ENCODE measurements at places on chromosomes 1 and 21. TPM values are rescaled to one million over a fixed set of nuclear protein-coding genes. Genes with fewer than 3 reads are reported as not detected.
A peak's percentile ranks its signal among the peaks of the same experiment; 100 is the strongest.

- peak; percentile 11 for DNase-seq
Observed at GRCh38 chr21:16837321-16837720, 675.5 kb upstream of the CXADR start.

DNA sequence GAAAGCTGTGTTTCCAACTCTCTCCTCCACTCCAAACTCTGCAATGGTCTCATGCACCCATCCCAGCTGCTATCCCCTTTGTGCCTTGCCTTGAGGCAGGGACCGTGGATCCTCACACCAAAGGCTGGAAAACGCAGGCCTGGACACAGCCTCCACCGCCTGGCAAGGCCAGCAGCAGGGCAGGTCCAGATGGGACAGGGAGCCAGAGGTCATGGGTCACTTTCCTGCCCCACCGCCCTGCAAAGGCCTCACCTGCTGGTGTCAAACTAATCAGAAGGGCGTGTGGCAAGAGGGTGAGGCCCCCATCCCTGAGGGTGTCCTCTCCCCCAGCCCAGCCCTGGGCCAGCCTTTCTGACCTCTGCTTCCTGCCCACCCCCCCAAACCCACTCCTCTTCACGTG lies 106.3 kb downstream of the PAX7 start:
- DNase-seq: no peak

- DNase-seq: peak; percentile 43
Observed at GRCh38 chr1:97489834-97490233, 431.0 kb downstream of the DPYD start.

GRCh38 chr1:151807766-151808165 lies 2.5 kb upstream of the LINGO4 start:
- DNase-seq: no peak

DNA sequence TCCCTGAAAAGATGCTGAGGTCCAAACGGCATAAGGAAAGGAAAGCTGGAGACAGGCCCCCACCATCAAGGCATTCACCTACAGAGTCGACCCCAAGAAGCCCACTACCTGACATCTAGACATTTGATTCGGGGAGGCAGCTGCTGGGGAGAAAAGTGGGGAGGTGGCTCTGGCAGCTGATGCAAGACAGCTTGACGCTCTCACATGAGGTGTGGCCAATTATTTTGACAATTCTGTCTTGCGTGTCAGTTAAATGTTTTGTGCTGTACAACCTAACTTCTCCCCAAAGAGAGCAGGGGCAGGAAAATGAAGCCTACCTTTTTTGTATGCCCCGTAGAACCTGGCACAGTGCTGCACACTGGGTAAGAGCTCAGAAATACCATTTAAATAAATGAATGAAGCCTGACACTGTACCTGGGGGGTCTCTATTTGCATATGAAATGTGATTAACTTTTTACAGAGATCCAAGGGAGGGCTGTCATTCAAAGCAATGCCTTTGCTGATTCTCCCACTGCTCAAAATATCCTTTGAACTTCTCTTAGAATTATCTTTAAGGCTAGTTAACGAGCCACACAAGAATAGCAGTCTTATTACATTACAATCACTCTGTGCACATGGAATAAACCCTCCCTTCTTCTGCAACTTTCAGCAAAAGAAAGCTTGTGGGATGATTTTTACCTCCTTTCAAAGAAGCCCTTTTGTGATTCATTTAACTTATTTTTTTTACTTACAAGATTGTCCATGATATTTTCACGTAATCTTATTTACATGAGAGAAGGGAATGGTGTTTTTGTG lies 163.2 kb downstream of the TNR start:
- no peak for DNase-seq

DNA sequence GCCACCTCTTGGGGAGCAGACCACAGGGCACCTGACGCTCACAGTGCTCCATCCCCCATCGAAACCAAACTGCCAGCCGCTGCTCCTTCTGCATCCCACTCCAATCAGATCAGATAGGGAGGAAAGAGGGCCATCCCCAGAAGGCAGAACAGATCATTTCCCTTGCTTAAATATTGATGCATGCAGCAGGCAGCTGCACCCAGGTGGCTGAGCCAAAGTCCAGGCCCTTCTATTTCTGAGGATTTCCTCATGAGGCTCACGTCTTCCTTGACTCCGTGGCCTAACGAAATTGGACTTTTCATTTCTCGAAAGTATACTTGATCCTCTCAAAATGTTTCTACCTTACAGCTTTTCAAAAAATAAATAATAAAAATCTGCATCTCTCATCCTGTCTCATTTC lies 239.2 kb downstream of the ATG4C start:
- DNase-seq: no peak

DNA sequence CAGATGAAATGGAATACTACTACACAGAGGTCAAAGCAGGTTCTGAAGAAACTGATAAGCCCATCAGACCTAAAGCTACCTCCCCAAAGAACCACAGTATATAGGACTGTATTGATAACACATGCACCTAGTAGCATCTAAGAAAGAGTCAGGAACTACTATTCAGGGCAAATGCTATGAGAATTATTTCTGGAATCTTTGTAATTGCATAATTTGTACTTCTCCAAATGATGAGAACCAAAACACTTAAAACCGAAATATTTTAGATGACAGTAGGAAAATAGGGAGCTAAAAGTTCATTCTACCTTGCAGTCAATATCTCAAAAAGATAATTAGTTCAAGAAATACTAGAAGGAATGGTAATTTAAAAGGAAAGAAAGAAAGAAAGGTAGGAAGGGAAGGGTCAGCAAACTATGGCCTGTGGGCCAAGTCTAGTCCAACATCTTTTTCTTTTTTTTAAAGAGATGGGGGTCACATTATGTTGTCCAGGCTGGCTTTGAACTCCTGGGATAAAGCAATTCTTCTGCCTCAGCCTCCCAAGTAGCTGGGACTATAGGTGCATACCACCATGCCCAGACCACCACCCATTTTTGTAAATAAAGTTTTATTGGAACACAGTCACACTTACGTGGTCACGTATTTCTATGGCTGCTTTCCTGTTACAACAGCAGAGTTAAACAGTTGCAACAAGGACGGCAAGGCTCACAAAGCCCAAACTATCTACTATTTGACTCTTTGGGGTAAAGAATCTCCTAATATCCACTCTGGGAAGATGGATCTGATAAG lies 24.0 kb downstream of the EGLN1 start:
- DNase-seq: no peak

- DNase-seq: no peak
Observed at GRCh38 chr1:115091572-115091971, 2.3 kb upstream of the TSPAN2 start.

- peak; percentile 53 for DNase-seq
Observed at GRCh38 chr1:209634005-209634737, 18.1 kb downstream of the LAMB3 start.

- DNase-seq: no peak
Observed at GRCh38 chr1:198647055-198647454, 8.2 kb downstream of the PTPRC start.

GRCh38 chr1:214316593-214316992 lies 35.6 kb downstream of the SMYD2 start:
- peak; percentile 87 for DNase-seq

GRCh38 chr1:222034790-222035189 lies 292.9 kb upstream of the DUSP10 start:
- no peak for DNase-seq

- peak; percentile 99 for DNase-seq
Observed at GRCh38 chr1:9078015-9078751, 8.7 kb upstream of the SLC2A5 start.

GRCh38 chr1:43277116-43277876 lies 7.5 kb downstream of the TMEM125 start:
- DNase-seq: no peak

DNA sequence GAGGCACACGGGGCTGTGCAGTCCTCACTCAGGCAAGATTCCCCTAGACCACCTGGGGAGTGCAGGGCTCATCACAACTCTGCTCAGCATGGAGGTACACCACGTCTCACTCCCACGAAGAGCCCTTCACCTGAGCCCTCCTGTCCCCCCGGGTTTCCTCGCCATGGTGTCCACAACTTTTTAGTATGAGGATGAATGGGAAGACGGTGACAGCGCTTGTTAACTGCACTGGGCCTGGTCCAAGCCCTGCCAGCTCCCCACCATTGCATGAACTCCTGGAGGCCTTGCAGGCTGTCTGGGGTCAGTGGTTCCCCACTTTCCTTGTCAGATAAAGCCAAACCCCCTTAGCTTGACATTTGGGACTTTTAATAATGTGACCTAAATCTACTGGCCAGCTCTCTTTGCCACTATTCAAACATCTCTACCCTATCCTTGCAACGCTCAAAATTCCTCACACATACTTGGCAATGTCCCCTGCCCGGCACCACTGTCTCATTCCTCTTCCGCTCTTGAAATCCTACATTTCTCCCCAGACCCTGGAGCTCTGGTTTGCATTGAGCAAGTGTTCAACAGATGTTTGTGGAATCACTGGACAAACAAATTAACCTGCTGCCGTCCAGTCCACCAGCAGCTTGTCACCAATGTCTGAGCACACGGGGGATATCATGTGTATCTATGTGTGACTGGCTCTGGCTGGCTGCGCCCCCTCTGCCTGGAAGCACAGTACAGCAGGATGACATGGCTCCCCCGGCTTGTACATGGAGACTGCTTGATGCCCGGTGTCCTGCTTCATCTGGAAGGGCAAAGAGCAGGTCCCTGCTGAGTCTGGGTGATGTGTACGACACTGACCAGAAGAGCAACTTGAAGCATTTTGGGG lies 11.2 kb downstream of the TMEM9 start:
- DNase-seq: no peak

DNA sequence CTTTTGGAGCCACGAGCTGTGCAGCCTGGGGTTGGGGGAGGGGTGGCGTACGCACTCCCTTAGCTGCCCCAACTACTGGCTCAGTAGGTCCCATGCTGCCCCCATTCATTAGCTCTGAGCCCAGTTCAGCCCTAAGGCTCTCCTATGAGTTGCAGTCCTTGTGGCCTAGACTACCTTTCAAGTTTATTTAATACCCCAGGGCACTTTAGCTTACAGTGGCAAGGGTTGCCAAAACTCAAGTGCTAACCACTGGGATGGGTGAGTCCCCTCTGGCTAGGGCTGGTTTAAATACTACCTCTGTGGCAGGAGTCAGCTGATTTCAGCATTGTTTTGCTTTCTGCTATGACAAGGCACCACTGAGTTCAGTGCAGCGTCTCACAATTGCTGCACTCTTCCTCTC lies 118.2 kb downstream of the ODF2L start:
- DNase-seq: peak; percentile 63

- DNase-seq: peak; percentile 99
Observed at GRCh38 chr1:19758227-19758830, 41.4 kb downstream of the TMCO4 start.

GRCh38 chr1:224733027-224733911 lies 117.2 kb downstream of the CNIH3 start:
- DNase-seq: peak; percentile 88

- DNase-seq: peak; percentile 28
Observed at GRCh38 chr1:56477164-56478111, 101.9 kb downstream of the PLPP3 start.

GRCh38 chr1:51705035-51705434 lies 88.1 kb downstream of the OSBPL9 start:
- DNase-seq: no peak

- DNase-seq: no peak
Observed at GRCh38 chr1:230493264-230493663, 67.1 kb upstream of the PGBD5 start.

- peak; percentile 95 for DNase-seq
Observed at GRCh38 chr1:165376041-165376810, 19.7 kb upstream of the LMX1A start.

DNA sequence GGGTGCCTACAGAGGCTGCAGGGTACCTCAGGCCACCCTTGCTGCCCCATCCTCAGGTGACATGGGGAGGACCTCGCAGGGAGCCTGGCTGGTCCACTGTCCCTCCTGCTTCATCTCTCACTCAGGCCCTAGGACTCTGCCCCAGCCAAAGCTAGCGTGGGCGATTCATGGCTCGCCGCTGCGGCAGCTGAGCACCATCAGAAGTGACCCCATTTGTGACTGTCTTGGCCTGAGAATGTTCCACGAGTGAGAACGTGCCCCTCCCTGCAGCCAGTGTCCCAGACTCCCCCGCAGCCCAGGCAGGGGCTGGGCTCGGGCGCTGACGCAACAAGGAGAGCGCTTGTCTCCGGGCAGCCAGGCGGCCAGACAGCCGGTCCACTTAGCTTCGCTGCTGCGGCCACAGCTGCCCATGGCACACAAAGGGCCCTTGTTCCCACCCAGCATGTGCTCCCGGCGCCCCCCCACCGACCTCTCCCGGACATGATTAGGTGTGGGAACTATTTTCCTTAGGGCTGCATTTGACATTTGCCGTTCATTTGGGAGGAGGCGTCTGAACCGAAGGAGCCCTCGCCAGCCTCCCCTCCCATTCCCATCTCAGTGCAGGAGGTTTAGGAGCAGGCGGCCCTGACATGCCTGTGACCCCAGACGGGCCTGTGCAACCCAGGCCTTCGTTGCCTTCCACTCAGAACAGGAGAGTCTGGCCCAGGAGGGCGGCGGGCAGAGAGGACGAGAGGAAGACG lies 19.3 kb upstream of the POFUT2 start:
- peak; percentile 52 for DNase-seq

DNA sequence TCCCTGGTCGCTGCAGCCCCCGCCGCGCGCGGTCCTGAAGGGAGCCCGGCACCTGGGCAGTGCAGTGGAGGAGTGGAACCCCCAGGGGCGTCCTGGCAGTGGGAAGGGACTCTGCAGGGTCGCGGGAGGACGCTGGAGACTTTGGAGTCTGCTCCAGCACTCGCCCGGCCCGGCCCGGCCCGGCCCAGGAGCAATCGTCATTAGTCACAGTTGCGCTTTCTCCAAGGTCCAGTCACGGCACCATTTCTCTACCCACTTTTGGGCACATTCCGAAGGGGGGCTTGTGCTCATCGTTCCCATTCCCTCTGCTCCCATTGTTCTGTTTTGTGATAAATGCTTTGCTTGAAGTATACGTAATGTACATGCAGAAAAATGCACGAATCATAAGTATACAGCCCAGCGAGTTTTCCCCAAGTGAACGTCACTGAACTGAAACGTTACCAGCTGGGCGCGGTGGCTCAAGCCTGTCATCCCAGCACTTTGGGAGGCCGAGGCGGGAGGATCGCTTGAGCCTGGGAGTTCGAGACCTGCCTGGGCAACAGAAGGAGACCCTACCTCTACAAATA lies 999 bp downstream of the THAP3 start:
- DNase-seq: peak; percentile 19

DNA sequence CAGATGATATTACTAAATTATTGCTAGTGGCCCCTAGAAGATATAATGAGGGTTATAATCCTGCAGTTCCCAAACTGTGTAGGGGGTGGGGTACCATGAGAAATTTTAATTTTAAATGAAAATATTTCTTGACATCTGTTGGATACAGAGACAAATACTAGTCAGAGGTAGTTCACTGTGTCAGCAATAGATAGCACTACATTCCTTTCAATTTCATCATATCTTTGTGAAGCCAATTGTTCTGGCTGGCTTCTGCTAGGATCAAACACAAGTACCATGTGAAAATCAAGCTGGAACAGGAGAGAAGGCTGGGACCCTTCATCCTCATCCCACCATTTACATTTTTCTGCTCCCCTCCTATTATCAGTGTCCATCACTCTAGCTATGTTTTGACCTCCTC lies 208.1 kb downstream of the USH2A start:
- no peak for DNase-seq

The BEST4 gene
- total RNA-seq: 0.05 TPM

The SLC22A15 gene
- total RNA-seq: 0.62 TPM

The C1orf50 gene
- 9.6 TPM for total RNA-seq

The DAB1 gene
- 0.47 TPM for total RNA-seq

The UBXN10 gene
- total RNA-seq: not detected

The DIPK1A gene
- 21.5 TPM for total RNA-seq

The GBP5 gene
- 4.8 TPM for total RNA-seq

The ETV3 gene
- total RNA-seq: 8.2 TPM

The TCHH gene
- total RNA-seq: not detected

The ZC3H12A gene
- total RNA-seq: 8.6 TPM

The S100B gene
- total RNA-seq: not detected

The PTPRC gene
- 4.5 TPM for total RNA-seq

The SPRR2A gene
- total RNA-seq: not detected

Measured in M059J (cell line).